ENCODE measurements at places on chromosomes 4 and X. TPM values are rescaled to one million over a fixed set of nuclear protein-coding genes. Genes with fewer than 3 reads are reported as not detected.

DNA sequence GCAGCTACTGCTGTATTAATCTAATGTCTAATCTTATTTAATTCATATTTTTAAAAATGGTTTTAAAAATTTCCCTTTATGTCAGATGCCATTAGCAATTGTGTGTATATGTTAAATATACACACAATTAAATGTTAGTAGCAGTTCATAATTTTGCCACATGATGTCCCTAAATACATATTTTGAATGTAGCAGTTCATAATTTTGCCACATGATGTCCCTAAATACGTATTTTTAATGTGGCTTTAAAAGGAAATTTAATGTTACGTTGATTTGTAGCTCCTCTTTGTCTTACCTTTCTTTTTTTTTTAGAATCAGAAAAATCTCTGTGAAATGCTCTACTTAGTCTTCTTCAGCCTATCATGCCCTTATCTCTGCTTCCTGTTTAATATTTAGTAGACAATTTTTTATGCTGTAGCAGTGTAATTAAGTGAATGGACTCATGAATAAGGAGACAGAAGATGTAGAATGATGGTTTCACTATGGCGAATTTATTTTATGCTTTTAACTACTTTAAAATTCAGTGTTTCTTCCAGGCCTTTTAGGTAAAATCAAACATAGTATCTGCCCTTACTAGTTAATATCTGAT is 26.1 kb downstream of the RBM46 start:
- no peaks in the 10 kb centered on the region for H3K36me3 ChIP-seq
- H3K27ac ChIP-seq = no peak overlapping the region
- H3K4me1 ChIP-seq = no peaks in the 10 kb centered on the region
- no peak overlapping the region for H3K4me3 ChIP-seq
- DNase-seq = peak; percentile 38

- no peaks in the 10 kb centered on the region for H3K27me3 ChIP-seq
- no peak overlapping the region for H3K4me3 ChIP-seq
- no peaks in the 10 kb centered on the region for H3K36me3 ChIP-seq
These were observed 446.4 kb downstream of the RPA4 start for GRCh38 chrX:97330151-97330550.

GRCh38 chr4:7902101-7902553 is 37.5 kb downstream of the AFAP1 start:
- no peaks in the 10 kb centered on the region for H3K36me3 ChIP-seq
- H3K4me3 ChIP-seq = no peak overlapping the region

DNA sequence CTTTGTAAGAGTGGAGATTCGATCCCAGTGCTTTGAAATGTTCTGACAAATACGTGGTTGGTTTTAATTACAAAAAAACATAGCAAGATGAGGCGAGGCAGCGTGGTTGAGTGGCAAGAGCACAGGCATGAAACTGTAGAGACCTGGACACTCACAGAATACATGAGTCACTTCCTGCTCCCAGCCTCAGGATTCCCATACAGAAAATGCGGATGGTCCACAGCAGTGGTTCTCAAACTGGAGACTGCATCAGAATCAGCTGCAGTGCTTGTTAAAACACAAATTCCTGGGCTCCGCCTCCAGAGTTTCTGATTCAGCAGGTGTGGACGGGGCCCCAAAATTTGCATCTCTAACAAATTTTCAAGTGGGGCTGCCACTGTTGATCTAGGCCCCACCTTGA is 10.1 kb downstream of the OTOP1 start:
- no peaks in the 10 kb centered on the region for H3K27me3 ChIP-seq
- H3K4me1 ChIP-seq = no peaks in the 10 kb centered on the region
- H3K4me3 ChIP-seq = no peak overlapping the region
- no peaks in the 10 kb centered on the region for H3K36me3 ChIP-seq
- H3K27ac ChIP-seq = no peak overlapping the region

DNA sequence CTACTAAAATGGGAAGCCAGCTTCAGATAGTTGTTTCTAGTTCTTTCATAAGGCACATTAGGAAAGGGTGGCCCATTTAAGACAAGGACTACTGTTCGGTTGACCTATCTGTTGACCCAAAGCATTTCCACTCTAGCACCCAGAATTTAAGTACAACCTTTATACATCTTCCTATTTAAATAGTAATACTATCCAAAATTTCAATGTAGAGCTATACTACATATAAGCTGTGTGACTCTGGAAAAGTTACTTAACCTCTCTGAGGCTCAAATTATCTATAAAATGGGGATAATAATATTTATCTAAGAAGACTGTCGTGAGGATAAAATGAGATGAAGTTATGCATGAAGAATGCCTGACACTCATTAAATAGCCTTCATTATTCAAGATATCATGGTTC is 82.0 kb upstream of the TMEM164 start:
- H3K4me1 ChIP-seq = no peaks in the 10 kb centered on the region
- no peak overlapping the region for H3K4me3 ChIP-seq
- H3K27ac ChIP-seq = no peak overlapping the region

- DNase-seq = peak; percentile 60
- H3K27ac ChIP-seq = no peak overlapping the region
- no peaks in the 10 kb centered on the region for H3K27me3 ChIP-seq
- no peak overlapping the region for H3K4me3 ChIP-seq
- no peaks in the 10 kb centered on the region for H3K4me1 ChIP-seq
These were observed 19.7 kb upstream of the PRPS2 start for GRCh38 chrX:12771445-12772069.

- H3K27ac ChIP-seq = no peak overlapping the region
- H3K27me3 ChIP-seq = no peaks in the 10 kb centered on the region
- H3K36me3 ChIP-seq = no peaks in the 10 kb centered on the region
- no peaks in the 10 kb centered on the region for H3K4me1 ChIP-seq
- no peak for DNase-seq
These were observed 121.6 kb upstream of the IGFBP7 start for GRCh38 chr4:57231781-57232180.

DNA sequence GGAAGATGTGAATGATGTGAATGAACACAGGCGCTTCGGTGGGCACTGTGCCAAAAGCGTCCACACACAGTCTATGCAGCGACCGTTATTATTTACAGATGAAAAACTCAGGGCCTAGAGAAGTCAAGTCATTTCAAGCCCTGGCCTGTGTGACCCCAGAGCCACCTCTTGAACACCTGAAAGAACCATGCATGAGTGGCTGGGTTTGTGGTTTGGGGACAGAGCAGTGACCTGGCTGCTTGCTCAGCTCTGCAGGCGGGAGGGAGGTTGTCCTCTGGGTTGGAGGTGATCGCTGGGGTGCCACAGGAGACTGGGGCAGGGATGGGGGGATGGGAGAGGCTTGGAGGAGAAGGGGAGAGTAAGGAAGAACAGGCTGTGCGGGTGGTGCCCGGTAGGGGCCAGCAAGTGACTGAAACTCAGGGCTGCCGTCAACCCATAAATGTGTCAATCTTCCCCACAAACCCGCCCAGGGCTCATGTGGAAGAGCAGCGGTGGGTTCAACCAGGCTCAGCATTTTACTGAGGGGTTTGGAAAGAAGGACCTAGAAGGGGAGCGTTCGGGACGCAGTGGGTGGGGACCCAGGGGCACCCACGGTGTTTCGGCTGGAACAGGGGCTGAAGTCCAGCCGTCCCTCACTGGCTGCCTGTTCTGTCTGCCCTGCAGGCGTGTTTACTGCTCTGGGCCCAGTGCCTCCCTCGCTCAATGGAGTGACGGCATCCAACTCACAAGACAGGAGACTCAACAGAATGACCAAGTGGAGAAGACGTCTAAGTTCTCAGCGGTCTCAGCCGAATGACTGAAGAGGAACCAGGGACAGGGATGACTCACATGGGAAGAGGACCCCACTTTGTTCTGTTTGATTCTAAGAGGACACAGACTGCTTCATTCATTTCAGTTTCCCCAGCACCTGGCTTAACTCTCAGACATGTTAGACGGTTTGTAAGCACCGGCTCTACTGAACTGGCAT is 167.8 kb downstream of the AFAP1 start:
- DNase-seq = peak; percentile 77
- no peaks in the 10 kb centered on the region for H3K27me3 ChIP-seq
- H3K4me1 ChIP-seq = peaks cover 8% of the 10 kb centered on the region
- H3K4me3 ChIP-seq = no peak overlapping the region
- peaks cover 2% of the 10 kb centered on the region for H3K36me3 ChIP-seq
- peak overlapping the region; percentile 56 for H3K27ac ChIP-seq

DNA sequence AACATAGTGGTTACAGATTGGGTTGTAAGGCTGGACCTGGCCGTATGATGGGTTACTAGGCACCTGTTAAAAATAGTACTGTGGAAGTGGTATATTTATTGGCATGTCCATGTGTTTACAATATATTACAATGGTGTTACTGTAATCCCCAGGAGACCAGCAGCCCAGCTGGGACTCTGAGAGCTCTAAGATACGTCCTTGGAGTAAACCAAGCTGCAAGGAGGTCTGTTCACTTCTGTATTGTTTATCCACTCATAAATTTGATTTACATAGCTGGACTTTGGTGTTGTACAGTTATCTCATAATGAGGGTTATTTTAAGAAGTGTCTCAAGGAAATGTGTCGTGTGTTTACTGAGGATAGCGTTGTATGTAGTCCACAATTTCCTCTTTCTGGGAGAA is 93.8 kb downstream of the TBL1X start:
- no peak for DNase-seq
- no peaks in the 10 kb centered on the region for H3K4me1 ChIP-seq
- no peak overlapping the region for H3K4me3 ChIP-seq
- H3K36me3 ChIP-seq = no peaks in the 10 kb centered on the region
- no peaks in the 10 kb centered on the region for H3K27me3 ChIP-seq
- no peak overlapping the region for H3K27ac ChIP-seq

DNA sequence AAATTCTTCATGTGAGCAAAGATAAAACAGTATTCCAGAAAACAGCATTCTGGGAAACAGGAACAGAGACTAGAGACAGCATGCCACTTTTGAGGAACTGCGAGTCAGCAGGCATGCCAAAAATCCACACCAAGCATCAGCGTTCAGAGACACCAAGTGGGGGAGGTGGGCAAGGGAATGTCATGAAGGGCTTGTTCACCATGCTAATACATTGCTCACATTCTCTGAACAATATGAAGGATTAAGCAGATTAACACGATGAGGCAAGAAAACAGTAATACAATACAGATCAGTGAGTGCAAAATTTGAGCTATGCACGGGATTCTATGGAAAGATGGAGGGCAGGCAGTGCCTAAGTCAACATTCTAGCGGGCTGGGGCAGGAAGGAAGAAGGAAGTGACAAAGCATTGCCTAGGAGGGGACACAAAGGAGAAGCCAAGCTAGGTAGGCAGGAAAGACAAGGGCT is 278.3 kb downstream of the FBXW7 start:
- H3K27ac ChIP-seq = no peak overlapping the region
- DNase-seq = no peak
- no peak overlapping the region for H3K4me3 ChIP-seq
- no peaks in the 10 kb centered on the region for H3K36me3 ChIP-seq

DNA sequence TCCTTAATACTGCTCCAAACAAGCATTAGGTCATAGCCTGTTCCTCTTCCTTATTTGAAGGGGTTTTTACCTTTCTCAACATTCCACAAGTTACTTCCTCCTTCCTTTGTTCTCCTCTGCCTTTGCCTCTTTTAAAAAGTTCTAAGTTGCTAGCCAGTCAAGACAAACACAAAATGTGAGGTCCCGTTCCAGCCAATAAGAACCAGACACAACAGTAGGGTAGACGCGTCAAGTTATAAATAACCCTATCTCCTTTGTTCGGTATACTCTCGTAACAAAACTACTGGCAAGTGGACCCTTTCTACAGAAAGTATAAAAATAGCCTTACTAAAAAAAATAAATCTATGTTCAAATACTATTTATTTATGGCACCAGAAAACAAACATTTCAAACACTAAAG is 6.3 kb upstream of the ACE2 start:
- H3K27me3 ChIP-seq = no peaks in the 10 kb centered on the region
- no peak for DNase-seq
- H3K4me3 ChIP-seq = no peak overlapping the region
- peak overlapping the region; percentile 87 for H3K27ac ChIP-seq
- no peaks in the 10 kb centered on the region for H3K4me1 ChIP-seq

DNA sequence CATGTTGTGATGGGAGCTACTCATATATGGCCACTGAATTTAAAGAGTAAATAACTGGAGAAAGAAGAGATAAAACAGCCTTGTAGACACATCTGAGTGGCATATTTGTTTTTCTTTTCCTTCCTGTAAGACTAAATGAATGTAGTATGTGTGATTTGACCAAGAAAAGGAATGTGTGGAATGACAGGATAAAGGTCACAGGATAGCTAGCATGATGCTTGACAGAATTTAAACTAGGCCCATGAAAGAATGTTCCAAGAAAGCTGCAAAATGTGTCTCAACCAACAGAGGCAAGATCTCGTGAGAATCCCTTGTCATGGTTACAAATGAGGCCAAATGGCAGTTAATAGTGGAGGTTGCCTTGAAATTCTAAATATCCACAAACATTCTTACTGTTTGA is 137.0 kb downstream of the KCNIP4 start:
- H3K4me1 ChIP-seq = no peaks in the 10 kb centered on the region
- no peaks in the 10 kb centered on the region for H3K36me3 ChIP-seq
- DNase-seq = no peak
- no peak overlapping the region for H3K27ac ChIP-seq
- H3K27me3 ChIP-seq = no peaks in the 10 kb centered on the region

DNA sequence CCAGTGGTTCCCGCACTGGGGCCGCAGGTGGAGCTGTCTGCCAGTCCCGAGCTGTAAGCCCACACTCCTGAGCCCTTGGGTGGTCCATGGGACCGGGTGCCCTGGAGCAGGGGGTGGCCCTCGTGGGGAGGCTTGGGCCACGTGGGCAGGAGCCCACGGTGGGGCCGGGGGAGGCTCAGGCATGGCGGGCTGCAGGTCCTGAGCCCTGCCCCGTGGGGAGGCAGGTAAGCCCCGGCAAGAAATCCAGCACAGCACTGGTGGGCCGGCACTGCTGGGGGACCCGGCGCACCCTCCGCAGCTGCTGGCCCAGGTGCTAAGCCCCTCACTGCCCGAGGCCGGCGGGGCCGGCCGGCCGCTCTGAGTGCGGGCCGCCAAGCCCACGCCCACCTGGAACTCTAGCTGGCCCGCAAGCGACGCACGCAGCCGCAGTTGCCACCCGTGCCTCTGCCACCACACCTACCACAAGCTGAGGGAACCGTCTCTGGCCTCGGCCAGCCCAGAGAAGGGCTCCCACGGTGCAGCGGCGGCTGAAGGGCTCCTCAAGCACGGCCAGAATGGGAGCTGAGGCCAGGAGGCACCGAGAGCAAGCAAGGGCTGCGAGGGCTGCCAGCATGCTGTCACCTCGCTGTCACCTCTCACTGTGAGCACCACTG is 2.0 kb upstream of the METAP1 start:
- no peaks in the 10 kb centered on the region for H3K36me3 ChIP-seq
- H3K27ac ChIP-seq = no peak overlapping the region
- H3K4me3 ChIP-seq = no peak overlapping the region

DNA sequence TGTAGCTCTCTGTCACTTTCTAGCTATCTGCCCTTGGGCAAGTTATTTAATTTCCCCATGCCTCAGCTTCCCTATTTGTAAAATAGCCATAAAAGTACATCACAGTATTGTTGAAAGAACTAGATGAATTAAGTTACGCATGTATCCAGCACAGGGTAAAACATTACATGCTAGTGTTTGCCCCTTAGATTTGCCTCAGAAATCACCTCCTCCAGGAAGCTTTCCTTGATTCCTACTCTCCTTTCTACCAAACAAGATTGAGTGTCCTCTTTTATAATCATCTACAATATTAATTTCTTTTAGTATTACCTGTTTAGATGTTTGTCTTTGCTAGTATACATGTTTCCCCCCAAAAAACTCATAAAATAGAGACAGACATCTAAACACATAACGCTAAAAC is 369.5 kb downstream of the GBA3 start:
- no peaks in the 10 kb centered on the region for H3K27me3 ChIP-seq
- no peaks in the 10 kb centered on the region for H3K36me3 ChIP-seq
- no peak overlapping the region for H3K4me3 ChIP-seq
- no peak overlapping the region for H3K27ac ChIP-seq

MSANTD1 gene
- 0.45 TPM for polyA plus RNA-seq

SLC6A14 gene
- not detected for polyA plus RNA-seq

F8A3 gene
- polyA plus RNA-seq = 3.9 TPM

NPNT gene
- polyA plus RNA-seq = 28.9 TPM

TLR1 gene
- polyA plus RNA-seq = 1.1 TPM

Data from small intestine (tissue), 16 donors.